ENCODE measurements at places on chromosomes 2 and 18.

DNA sequence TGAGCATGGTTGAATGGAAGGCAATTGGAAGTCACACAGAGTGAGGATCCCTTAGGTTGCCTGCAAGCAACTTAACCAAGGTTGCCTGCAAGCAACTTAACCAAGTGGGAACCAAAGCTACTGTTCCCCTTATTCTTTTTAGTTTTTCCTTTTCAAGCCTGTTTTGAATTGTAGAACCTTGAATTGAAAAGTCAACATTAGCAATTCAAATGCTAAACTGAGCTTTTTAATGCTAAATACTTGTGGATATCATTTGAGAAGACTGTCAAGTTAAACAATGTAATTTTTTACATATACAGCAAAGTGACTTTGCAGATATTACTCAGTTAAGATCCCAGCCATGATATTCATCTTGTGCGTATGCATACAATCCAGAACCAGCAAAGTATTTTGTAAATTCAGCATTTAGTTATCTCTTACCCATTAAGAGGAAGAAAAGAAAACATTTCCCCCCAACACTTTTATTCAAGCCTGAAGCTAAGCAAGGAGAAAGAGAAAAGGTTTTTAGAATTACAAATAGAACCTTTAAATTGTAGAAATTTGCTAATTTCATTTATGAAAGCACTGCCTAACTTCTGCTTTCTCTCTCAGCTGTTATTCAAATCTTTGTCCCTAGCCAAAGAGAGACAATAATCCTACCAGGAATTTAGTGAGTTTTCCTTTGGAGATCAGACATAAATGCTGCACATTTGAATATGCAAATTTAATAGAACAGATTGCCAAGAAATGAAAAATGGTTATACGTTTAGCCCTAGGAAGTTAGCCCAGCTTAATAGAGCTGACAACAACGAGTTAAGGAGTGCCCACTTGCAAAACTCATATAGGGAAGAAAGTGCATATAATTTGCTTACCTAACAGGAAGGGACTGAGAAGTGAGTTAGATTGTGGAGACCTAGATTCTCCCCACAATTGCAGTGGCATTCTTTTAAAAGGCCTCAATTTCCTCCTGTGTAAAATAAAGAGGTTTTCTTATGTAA is 643.2 kb upstream of the PIK3C3 start:
- no peak for DNase-seq

DNA sequence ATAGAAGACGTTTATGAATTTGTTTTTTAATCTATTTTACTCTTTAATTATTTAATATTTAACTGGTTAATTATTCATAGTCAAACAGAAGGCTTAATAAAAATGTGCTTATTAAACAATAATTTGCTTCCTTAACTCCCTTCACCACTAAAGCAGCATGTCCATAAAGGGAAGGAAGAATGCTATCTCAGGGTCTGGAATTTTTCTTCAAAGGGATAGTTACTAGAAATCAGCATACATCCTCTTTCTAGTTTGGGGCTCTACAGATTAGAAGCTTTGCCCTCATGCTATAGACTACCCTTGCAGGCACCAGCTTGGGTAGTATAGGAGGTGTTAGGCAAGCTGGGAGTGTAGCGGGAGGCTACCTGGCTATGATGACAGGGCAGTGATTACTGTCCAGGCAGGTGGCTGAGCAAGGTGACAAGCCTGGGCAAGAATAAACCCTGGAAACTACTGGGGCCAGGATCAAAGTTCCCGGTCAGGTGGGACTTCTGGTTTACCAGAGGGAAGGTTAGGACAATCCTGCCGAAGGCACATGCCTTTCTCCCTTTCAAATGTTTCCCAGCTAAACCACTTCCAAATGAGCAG is 276.0 kb upstream of the REV1 start:
- no peak for DNase-seq

GRCh38 chr2:187058198-187058597 is 209.2 kb upstream of the ZSWIM2 start:
- no peak for DNase-seq

- DNase-seq: no peak
These were observed 203.3 kb downstream of the PIEZO2 start for GRCh38 chr18:10946058-10946457.

- DNase-seq: no peak
These were observed 17.3 kb downstream of the ADRA2B start for GRCh38 chr2:96098900-96099590.

DNA sequence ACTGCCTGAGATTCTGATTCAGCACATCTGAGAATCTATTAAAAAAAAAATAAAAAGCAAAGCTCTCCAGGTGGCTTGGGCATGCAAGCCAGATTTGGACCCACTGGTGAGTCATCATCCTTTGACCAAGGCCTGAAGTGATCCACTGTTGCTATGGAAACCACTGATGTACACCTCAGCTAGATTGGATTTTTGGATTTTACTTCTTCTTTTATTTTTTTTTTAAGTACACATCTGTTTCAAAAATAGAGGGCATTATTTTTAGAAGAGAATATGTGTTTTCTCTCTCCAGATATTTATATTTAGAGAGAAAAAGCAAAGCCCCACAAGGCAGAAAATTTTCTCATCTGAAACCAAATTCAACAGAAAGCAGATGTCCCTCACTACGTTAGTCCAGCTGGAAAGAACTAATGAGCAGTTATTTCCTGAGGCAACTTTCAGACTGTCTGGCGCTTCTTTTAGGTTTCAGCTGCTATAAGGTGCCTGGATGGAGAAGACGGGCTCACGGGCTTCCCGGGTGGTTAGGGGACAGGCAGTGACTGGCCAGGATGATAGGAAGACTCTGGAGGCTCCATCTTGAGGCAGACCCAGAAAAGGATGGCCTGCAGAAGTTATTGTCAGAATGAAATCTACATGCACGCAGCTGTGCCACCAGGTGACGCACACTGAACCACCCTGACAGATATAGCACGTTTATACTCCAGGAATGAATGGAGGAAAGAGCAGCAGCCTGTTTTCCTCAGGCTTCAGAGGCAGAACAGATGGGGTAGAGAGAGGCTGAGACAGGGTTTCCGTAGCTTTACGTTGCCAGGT is 50.5 kb downstream of the MRPL35 start:
- no peak for DNase-seq

DNA sequence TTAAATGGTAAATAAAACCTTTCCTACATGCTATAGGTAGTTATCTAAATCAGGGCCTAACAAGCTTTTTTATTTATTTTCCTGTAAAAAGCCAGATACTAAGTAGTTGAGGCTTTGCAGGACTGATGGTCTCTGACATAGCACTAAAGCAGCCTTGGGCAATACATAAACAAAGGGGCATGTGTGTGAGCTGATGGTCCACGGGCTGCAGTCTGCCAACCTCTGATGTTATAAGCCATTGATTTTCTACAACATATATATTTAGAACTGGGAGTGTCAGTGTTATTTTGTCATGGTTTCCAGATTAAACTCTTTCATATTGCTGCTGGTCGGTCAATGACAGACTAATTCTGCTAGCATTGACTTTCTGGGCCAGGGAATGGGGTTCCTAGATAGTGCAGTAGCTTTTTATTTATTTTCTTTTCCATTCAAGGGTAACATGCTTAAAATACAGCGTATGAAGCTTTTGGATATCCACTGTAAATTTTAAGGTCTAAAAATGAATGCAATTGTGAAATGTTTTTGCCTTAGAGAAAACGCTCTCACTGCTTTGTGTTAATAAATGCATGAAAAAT is 134.0 kb downstream of the NEDD4L start:
- no peak for DNase-seq

GRCh38 chr2:76700894-76701293 is 821.3 kb downstream of the LRRTM4 start:
- DNase-seq: no peak

GRCh38 chr2:75007819-75008218 is 49.4 kb downstream of the POLE4 start:
- no peak for DNase-seq

GRCh38 chr18:54717673-54718407 is 110.4 kb upstream of the RAB27B start:
- peak; percentile 89 for DNase-seq

GRCh38 chr18:67670024-67670543 is 153.6 kb upstream of the DSEL start:
- DNase-seq: no peak

DNA sequence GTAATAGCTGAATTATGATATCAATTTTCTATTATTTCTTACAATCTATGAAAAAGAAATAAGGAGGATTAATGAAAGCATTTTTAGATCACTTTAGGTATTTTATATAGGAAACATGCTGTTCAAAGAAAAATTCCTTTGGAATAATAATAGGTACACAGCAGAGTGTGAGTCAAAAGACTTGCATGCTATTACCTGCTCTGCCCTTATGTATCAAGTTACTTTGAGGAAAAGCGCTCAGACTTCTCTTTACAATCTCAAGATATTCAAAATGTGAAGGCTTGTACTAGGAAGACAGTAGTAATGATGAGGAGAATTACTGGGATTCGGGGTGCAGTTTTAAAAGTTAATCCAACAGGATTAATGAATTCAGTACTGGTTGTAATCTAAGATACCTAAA is 29.1 kb upstream of the RNU4ATAC start:
- DNase-seq: no peak

- DNase-seq: no peak
These were observed 631.8 kb upstream of the SETBP1 start for GRCh38 chr18:44048846-44049245.

GRCh38 chr2:44420725-44421124 is 59.0 kb downstream of the CAMKMT start:
- no peak for DNase-seq

- DNase-seq: no peak
These were observed 317.9 kb downstream of the STK39 start for GRCh38 chr2:167929484-167929883.

DNA sequence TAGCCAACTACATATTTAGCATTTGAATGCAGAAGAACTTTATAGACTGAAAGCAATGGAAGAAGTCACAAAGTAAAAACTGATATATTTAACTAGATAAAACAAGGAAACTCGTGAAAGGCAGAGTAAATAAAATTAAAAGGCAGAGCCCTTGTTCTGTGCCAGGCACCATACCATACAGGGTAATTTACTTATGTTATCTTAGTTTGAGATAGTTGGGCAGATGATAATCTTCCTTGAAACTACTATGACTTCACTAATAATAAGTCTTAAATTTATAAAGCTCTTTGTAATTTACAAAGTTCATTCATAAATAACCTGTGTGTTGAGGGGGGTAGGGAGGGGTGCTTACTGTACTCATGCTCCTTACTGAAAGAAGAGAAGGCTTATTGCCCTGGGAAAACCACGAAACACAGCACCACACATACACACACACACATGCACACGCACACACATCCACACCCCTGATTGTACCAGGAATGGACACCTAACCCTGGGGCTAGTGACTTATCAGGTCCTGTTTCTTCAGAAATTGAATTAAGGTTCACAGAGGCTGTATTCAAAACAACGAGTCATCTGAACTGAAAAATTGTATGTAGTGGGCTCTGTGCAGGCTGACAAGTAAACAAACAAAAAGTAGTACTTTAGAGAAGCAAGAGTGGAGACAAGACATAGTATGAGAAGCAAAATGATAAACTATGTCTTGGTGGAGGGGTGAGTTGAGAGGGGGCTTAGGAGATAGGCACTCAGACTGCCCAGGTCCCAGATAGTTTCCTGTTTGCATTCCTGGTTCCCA is 38.1 kb downstream of the AGFG1 start:
- no peak for DNase-seq

GRCh38 chr2:109563288-109563687 is 50.5 kb downstream of the SEPTIN10 start:
- no peak for DNase-seq

- no peak for DNase-seq
These were observed 303.1 kb upstream of the FBXO11 start for GRCh38 chr2:48209214-48209885.

GRCh38 chr2:197571627-197572271 is 55.9 kb downstream of the MOB4 start:
- no peak for DNase-seq

GRCh38 chr18:21363348-21363747 is 121.3 kb downstream of the GREB1L start:
- no peak for DNase-seq

GRCh38 chr2:24919506-24920097 is 435 bp downstream of the ADCY3 start:
- DNase-seq: no peak

GRCh38 chr2:3612639-3613523 is 18.0 kb downstream of the COLEC11 start:
- no peak for DNase-seq

GRCh38 chr2:149924549-149925213 is 337.1 kb upstream of the MMADHC start:
- DNase-seq: no peak

- DNase-seq: no peak
These were observed 20.8 kb upstream of the CIDEA start for GRCh38 chr18:12233378-12233777.

GRCh38 chr18:58302811-58303210 is 258.8 kb downstream of the NEDD4L start:
- DNase-seq: no peak

DNA sequence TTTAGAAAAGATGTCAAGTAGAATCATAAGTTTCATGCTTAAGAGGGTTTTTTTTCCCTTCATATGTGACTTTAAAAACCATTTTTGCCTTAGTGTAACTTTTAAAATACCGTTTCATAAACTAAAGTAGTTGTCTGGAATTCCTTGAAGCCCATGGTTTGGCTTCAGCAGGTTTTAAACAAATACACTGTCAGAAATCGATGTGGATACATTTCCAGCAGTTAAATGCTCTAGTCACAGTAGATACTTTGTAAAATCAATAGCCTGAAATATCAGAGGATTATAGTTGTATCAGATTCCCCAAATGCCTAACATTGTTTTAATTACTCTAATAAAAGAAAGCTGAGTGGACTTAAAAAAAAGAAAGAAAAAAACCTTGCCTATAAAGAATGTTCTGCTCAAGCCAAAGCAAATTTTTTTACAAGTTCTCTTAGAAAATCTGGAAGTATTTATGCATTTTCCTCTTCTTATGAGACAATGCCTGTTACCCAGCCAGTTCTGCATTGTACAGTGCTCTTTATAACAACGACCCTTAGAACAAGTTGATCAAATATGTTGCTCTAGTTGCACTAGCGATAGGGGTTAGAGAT is 260.5 kb downstream of the LTBP1 start:
- DNase-seq: no peak

- no peak for DNase-seq
These were observed 632.4 kb downstream of the NYAP2 start for GRCh38 chr2:226031647-226032501.

DNA sequence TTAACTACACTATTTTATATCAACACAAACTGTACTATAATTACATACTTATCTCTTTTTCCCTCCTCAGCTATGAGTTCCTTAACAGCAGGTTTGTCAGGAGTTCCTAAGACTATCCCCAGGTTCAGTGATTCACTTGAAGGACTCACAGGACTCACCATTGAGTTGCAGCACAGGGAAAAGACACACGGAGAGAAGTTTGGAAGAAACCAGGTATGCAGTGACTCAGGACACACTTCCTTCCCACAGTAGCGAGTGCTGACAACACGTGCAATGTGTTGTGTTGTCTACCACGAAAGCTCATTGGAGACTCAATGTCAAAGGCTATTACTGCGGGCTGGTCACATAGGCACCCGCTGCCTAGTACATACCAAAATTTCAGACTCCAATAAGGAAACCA is 32.0 kb downstream of the MGAT4A start:
- DNase-seq: no peak

Data from GF-D8 (cell line).